ENCODE measurements at places on chromosomes 3 and 15.

GRCh38 chr3:40719660-40720287, 195.0 kb downstream of the ZNF621 start:
- no peak for DNase-seq

GRCh38 chr15:28956491-28956890, 70.7 kb downstream of the APBA2 start:
- no peak for DNase-seq

GRCh38 chr3:171187706-171188290, 161.3 kb upstream of the SLC2A2 start:
- no peak for DNase-seq

GRCh38 chr3:89079944-89080343, 27.5 kb upstream of the EPHA3 start:
- no peak for DNase-seq

DNA sequence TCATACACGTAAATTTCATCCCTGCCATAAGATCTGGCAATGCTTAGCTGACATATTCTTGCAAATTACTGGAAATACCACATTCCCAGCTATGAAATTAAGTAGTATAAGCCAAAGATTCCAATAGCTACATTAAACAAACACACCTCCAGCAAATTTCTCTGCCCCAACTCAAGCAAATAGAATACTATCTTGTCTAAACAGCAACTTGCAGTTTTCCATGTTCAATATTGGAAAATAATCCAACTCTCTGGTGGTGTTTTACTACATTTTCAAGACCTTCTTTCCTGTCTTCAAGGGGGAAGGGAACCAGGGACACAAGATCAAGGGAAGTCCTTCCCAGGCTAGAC, 268.7 kb downstream of the TBL1XR1 start:
- DNase-seq, result no peak

Data from stimulated activated CD4-positive, alpha-beta T cell treated with anti-CD3 and anti-CD28 coated beads, Interleukin-1b, Interleukin-23, amount 100 ng/mL, for 24 hours (primary cell).